ENCODE measurements at places on chromosomes 4 and X.

GRCh38 chr4:170423137-170423536 lies 333.4 kb upstream of the AADAT start:
- DNase-seq: no peak

- DNase-seq: no peak
Observed at GRCh38 chrX:110920991-110921390, 125.4 kb upstream of the CHRDL1 start.

- no peak for DNase-seq
Observed at GRCh38 chr4:86055898-86056297, 304.0 kb downstream of the MAPK10 start.

DNA sequence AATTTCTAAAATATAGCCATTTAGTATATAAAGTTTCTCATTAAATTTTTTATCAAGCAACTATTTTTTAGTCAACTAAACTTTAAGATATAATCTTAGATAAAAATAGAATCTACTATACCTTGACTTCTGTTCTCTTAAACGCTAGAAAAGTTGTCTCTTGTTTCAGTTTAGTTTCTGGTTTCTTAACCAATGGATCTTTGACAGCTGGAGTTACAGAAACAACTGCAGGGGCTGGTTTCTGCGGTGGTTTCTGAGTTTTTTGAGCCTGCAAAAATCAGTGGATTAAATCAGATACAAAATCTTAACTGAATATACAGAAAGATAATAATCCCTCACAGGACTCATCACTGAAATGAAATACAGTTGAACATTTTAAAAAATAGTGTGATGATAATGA lies 21.9 kb downstream of the INTS12 start:
- DNase-seq: no peak

- DNase-seq: no peak
Observed at GRCh38 chrX:104419211-104419610, 146.8 kb upstream of the IL1RAPL2 start.

DNA sequence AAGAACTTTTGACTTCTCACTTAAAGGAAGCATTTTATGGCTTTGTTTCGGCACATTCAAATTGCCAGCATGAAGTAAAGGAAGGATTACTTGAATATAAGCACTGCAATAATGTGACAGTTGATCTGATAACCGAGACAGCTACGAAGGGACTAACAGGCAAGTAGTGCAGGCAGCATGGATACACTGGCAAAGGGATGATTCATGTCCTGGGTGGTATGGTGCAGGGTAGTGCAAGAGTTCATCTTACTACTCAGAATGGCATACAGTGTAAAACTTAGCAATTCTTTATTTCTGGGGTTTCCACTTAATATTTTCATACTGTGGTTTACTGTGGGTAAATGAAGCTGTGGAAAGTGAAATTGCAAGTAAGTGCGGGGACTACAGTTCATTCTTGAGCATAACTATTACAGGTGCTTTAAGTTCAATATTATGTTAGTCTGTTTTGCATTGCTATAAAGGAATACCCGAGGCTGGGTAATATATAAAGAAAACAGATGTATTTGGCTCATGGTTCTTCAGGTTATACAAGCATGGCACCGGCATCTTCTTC lies 611.8 kb downstream of the SPOCK3 start:
- no peak for DNase-seq

GRCh38 chr4:2745516-2745915 lies 10.6 kb downstream of the TNIP2 start:
- no peak for DNase-seq

DNA sequence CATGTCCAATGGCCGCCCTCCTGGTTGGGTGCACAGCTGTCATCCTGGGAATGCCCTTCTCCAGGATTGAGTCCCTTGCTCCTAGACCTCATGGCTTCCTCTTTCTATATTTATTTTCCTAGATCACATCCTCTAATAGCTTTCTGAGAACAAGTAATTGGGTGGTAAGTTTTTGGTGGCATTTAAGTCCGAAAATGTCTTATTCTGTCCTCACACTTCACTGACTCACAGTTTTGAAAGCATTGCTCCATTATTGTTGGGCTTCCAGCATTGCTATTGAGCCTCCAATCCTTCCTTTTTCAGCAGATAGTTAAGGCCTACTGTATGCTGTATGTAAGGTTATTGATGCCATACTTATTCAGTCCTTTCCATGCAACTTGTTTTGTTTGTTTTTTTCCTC lies 25.9 kb downstream of the PGM2 start:
- DNase-seq: no peak

- DNase-seq: no peak
Observed at GRCh38 chr4:59704616-59705015, 1495.5 kb upstream of the ADGRL3 start.

DNA sequence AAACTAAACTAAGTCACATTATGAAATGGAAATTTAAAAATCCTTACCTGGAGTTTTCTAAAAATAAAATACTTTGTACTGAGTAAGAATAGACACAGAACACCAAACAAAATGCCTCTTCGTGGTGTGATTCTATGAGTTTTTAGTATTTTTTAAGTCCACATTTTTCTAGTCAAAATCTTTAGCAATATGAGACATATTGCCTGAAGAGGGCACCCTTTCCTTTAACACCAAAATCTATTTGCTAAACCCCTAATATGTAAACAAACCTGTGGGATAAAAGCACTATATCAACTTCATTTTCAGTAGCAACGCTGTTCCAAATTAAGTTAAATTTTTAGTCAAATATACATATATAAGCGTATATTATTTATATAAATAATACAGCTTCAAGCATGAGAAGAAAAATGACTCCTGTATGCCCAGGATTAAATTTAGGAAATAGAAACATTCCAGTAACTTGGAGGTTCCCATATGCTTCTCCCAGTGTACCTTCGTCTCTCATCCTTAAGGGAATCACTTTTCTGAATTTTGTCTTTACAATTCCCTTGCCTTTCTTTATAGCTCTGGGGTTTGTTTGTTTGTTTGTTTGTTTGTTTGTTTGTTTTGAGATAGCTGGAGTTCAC lies 23.0 kb upstream of the PGM2 start:
- no peak for DNase-seq

Data from kidney epithelial cell (primary cell).